ENCODE measurements at places on chromosomes 4 and X.

DNA sequence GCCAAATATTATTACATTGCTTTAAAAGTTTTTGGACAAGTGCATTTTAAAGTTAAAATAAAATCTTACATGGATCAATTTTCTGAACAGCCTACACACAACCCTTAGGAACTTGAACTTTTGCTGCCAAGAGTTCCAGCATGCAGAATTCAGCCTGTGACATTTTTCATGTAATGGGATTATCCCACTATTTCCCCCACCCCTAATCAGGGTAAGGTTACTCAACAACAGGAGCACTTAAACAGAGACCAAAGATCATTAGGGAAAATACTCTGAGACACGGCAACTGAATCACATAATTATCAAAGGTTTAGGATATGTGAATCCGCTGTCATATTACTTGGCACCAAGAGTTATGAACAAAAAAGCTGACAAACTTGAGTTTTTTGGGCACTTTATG lies 47.2 kb downstream of the IQCM start:
- DNase-seq = no peak

DNA sequence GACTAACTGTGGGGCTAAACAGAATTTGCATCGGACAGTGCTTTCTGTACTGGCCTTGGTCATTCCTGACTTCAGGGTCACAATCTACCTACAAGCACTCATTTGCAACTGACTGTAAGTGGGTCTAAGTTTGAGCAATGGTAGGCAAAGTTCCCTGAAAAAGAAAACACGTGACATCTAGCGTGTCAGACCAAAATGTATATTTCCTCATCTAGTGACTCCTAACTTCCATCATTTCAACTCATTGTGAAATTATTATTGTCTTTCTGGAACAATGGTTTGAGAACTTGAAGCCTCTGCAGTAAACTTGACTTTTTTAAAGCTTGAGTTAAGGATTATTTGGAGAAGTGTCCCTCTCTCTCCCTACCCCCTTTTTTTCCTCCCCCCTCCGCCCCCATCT lies 113.6 kb downstream of the MID1 start:
- DNase-seq = no peak

GRCh38 chrX:25156323-25156722 lies 140.6 kb upstream of the ARX start:
- DNase-seq = no peak

GRCh38 chr4:41455206-41455605 lies 82.8 kb upstream of the LIMCH1 start:
- peak; percentile 39 for DNase-seq

- no peak for DNase-seq
Observed at GRCh38 chr4:57850141-57850540, 740.0 kb upstream of the IGFBP7 start.

GRCh38 chrX:75115707-75116413 lies 40.2 kb downstream of the ABCB7 start:
- no peak for DNase-seq

DNA sequence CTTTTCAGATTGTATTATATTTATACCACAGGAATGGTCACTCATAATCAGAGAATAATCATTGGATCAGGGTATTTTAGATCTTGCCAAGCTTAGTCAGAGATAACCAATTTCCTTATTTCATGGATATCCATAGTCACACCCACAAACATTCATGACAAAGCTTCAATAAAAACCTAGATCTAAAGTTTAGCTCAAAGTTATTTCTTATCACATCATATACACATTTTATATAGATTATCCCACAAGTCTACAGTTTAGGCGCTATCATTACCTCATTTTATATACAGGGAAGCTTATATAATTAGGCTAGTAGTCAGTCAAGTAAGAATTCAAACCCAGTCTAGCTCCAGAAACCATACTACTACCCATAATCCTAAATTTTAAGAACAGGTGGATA lies 82.3 kb downstream of the SLC10A7 start:
- DNase-seq = no peak

DNA sequence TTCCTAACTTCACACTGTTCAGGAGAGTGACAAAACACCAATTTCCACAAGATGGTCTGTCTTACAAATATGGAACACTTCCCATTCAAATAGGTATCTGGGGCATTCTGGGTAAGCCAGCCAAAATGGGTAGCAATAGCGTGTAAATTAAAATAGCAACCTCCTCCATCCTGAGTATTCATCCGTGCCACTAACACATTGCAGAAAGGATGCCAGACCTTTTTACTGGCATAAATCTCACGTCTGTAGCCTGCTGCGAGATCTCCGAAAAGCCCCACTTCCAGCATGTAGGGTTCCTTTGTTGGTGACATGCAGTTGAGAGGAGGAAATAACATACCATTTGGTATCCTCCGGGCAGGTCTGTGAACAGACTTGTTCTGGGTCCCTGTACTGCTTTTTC lies 52.7 kb upstream of the RAI2 start:
- no peak for DNase-seq

DNA sequence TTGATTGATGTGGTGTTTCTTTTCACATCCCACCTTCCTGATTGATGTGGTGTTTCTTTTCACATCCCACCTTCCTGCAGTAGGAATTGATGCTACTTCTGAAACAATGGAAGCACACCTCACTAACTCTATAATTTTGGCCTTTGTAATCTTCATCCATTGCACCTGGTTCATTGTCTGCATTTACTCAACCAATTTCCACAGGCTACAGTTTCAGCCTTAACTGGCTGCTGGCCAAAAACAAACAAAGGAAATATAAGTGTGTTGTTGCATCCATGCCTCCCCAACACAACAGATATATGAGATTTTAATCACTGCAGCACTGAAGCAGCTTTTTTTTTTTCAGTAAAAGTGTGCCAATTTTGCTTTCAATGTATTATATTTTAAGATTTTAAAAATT lies 867.6 kb upstream of the PCDH7 start:
- DNase-seq = peak; percentile 98

DNA sequence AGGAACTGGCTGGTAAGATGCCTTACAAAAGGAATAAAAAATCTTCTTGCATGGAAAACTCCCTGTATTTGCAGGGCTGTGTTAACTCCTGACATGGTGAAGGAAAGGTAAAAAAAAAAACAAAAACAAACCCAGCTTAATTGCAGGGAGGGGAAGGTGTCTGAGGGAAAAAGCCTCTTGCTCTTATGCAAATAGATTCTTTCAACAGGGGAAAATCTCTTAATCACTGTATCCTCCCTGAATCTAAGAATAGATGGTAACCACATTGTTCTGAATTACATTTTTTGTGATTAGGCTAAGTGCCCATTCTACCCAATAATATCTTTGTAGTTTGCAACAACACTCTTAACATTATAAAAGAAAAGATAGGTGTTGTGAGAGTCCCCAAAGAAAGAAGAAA lies 172.6 kb downstream of the RBM46 start:
- DNase-seq = no peak

GRCh38 chr4:5798462-5798861 lies 87.5 kb downstream of the EVC start:
- no peak for DNase-seq

Measured in NCI-H2081 (cell line).